Large intestine (tissue), 12 donors: ENCODE measurements at places on chromosomes 2 and 18. TPM values are rescaled to one million over a fixed set of nuclear protein-coding genes. Genes with fewer than 3 reads are reported as not detected.

DNA sequence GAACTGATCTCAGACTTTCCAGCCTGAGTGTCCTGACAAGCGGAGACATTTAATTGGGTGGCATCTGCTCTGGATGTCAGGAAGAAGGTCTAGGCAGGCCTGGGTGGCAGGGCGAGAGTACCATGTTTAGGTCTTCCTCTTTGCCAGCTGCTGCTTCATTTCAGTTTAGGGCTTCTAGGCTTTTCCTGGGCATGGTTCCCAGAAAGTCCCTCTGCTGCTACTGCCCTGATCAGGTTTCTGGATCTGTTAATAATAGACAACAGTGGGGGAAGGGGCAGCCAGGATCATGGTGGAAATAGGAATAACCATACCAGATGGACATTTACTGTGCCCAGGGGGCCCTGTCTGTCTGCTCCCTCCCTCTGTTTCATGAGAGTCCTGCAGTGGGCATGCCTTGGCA, 2.3 kb upstream of the PLCD4 start:
- no peak for DNase-seq

- no peak for DNase-seq
These were observed 112.1 kb upstream of the PIK3C3 start for GRCh38 chr18:41842886-41843285.

DNA sequence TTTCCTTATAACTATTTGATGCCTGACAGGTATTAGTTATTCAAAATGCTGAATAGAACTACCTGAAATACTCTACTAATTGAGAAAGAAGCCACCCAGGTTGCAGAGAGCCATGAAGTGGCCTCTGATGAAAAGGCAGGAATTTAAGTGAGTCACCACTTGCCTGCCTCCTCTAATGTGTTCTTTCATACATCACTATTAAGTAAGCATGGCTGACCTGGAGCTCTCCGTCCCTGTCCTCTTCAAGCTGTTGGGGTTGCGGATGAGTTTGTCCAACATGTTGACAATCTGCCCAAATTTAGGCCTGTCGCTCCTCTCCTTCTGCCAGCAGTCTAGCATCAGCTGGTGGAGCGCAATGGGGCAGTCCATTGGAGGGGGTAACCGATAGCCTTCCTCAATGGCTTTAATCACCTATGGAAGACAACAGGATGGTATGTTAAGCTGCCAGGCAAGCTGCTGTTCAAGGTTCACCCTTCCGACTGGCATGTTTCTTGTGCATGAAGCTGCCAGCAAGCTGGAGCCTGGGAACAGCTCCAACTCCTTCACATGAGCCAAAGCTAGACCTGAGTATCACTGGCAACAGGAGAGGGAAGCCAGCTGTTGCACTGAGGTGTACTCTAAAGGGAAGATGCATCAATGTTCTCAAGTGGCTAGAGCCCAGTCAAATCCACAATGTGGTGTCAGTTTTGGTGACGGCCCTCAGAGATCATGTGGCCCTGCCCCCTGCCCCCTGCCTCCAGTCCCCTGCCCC, 142.2 kb downstream of the EPHA4 start:
- no peak for DNase-seq

- DNase-seq = peak; percentile 12
These were observed 5.4 kb upstream of the CRYGC start for GRCh38 chr2:208134928-208135586.

- no peak for DNase-seq
These were observed 313.2 kb downstream of the RND3 start for GRCh38 chr2:150174056-150174805.

GRCh38 chr2:63661076-63661475, 72.3 kb downstream of the MDH1 start:
- DNase-seq = no peak

DNA sequence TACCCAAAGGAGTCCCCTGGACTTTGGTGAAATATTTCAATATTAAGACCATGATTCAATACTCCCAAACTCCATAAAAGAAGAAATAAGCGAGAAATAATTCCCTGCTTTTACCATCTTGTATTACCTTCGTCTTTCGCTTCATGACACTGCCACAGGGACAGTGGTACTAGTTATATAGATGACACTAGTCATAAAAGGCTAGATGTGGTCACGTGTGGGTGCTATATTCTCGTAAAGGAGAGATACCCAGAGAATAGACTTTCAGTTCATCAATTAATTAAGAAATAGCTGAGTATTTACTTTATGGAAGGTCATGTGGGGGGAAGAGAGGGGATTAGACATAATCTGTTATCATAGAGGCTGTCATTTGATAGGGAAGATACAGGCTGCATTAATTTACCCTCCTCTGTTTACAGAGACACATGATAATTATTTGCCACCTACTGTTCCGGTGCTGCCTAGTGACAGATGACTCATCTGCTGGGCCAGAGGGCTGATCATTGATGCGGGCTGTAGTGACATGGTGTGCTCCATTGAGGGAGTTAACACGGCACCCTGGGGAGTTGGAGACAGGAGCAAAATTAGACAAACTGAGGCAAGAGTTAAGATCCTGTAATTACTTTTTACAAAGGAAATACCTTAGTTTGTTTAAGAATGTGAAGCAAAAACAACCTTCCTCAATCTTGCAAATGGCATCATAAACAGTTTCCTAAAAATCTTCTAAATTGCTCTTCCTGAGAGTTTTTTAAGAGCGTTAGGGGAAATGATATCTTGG, 78.2 kb upstream of the ITGB6 start:
- no peak for DNase-seq

ANTXR1 gene
- polyA plus RNA-seq = 29.6 TPM

ZAP70 gene
- 5.1 TPM for polyA plus RNA-seq

CPS1 gene
- polyA plus RNA-seq = 657 TPM

STPG4 gene
- polyA plus RNA-seq = 0.18 TPM

ZNF512 gene
- 36.7 TPM for polyA plus RNA-seq

UGT1A4 gene
- 0.04 TPM for polyA plus RNA-seq
